ENCODE measurements at places on chromosomes 4 and X. TPM values are rescaled to one million over a fixed set of nuclear protein-coding genes. Genes with fewer than 3 reads are reported as not detected.

Gene KLHL4
- polyA plus RNA-seq, result 1.5 TPM

Gene GPR82
- 0.07 TPM for polyA plus RNA-seq

Gene CHM
- polyA plus RNA-seq, result 10.2 TPM

Gene PPA2
- 67.8 TPM for polyA plus RNA-seq

Gene TMEM154
- 0.27 TPM for polyA plus RNA-seq

Gene ZNF157
- polyA plus RNA-seq, result not detected

Gene FDCSP
- polyA plus RNA-seq, result not detected
